ENCODE measurements at places on chromosomes 11 and 22. TPM values are rescaled to one million over a fixed set of nuclear protein-coding genes. Genes with fewer than 3 reads are reported as not detected.

The OR8G1 gene
- not detected for polyA plus RNA-seq

The CYP2D6 gene
- 0.85 TPM for polyA plus RNA-seq

The PDHX gene
- polyA plus RNA-seq: 20.8 TPM

The MAP4K2 gene
- 6.4 TPM for polyA plus RNA-seq

The EMID1 gene
- polyA plus RNA-seq: 5.9 TPM

The TSG101 gene
- 49.2 TPM for polyA plus RNA-seq

The APOL5 gene
- polyA plus RNA-seq: not detected

The POU2AF2 gene
- polyA plus RNA-seq: 0.56 TPM

The OR6T1 gene
- not detected for polyA plus RNA-seq

The SLC22A12 gene
- polyA plus RNA-seq: 0.09 TPM

The KRTAP5-9 gene
- polyA plus RNA-seq: not detected

The BTG4 gene
- not detected for polyA plus RNA-seq

The C11orf91 gene
- polyA plus RNA-seq: 0.40 TPM

The SCGB1A1 gene
- 0.54 TPM for polyA plus RNA-seq

The KIF18A gene
- polyA plus RNA-seq: 0.10 TPM

The PGA5 gene
- 0.13 TPM for polyA plus RNA-seq

The CDKN1C gene
- polyA plus RNA-seq: 109 TPM

The GPR83 gene
- 0.03 TPM for polyA plus RNA-seq

The PRSS23 gene
- polyA plus RNA-seq: 29.1 TPM

The KMT2A gene
- 7.9 TPM for polyA plus RNA-seq

The KCNQ1OT1 gene
- 0.06 TPM for polyA plus RNA-seq

The VEGFB gene
- 249 TPM for polyA plus RNA-seq

The C11orf86 gene
- polyA plus RNA-seq: 0.08 TPM

The CAT gene
- polyA plus RNA-seq: 55.9 TPM

The PRR33 gene
- polyA plus RNA-seq: 0.12 TPM
